ENCODE measurements at places on chromosomes 12 and 14.

DNA sequence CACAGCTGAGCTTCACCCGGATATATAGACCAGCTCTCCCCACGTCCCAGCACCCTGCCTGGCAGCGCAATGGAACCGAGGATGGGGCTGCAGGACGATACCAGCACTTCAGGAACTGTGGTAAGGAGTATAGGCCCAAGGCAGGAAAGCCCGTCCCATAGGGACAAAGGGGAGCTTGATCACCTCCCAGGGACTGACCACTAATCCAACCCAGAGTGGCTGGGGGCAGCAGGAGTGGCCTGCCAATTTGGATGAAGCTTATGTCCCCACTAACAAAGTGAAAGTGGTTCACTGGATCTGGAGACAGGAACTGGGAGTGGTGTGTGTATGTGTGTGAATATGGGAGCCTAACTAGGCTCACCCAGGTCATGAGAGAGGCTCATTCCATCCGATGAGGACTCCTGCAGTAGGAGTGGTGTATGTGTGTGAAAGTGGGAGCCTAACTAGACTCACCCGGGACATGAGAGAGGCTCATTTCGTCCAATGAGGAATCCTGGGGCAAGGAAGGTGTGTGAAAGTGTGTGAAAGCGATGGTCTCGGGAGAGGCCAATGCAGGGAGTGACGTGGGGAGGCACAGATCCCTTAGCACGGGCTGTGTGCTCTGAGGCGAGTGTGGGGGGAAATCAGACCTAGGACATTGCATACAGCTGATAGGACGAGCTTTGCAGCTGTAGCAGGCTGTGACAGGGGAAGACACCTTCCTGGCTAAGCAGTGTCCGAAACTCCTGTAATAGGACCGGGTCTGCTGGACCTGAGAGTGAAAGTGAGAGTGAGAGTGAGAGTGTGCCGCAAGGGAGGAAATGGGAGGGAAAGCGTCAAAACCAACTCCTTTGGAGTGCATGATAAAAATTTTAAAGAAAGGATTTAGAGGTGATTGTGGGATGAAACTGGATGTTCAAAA, 25.7 kb downstream of the KLRK1 start:
- DNase-seq: no peak

DNA sequence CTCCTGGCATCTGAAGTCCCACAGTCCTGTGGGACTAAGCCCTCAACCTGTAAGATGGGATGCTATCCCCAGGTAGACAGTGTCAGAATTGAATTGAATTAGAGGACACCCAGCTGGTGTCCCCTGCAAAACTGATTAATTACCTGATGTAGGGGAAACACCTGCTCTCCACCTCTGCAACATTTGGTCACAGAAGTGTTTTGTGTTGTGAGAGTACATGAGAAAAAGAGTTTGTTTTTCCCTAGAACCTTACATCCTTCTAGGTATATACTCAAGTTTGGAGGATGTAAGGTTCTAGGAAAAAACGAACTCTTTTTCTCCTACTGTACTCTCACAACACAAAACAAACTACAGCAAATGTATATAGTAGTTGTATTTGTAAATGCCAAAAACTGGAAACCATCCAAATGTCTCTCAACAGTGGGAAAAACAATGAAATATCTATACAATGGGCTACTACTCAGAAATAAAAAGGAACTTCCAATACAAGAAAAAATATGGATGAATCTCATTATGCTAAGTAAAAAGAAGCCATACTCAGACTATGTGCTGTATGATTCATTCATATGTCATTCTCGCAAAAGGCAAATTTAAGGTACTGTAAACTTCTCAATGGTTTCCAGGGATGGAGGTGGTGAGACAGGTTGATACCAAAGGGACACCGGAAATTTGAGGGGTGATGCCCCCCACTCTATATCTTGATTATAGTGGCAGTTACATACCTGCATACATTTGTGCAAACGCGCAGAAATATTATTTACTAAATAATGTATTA, 160.7 kb downstream of the MED13L start:
- DNase-seq: no peak

DNA sequence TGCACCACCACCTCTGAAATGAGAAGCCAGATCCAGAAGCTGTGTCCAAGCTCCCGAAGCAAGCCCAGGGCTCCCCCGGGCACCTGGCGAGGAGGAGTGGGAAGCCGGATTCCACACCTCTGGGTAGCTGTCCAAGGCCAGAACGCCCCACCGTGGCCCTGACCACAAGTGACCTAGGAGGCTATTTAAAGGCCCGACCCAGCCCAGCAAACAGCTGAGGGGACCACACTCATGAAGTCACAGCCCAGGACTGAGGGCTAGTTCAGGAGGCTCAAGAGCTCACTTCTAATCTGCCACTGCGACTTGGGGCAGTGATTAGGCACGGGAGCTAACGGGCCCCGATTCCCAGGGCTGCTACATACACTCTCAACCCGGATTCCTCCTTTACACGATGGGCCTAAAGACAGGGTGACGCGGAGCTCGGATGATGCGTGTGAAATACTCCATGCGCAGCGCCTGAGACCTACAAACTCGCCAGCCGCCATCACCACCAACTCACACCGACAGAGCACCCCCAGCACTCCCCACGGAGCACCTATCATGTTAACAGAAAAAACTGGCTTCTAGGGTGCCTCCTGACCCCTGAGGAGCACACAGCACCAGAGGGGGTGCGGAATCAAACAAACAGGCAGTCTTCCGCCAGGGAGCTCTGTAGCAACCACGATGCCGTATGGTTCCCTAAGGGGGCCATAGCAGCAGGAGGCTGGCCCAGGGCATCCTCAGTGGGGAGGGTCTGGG, 84.0 kb upstream of the GPR68 start:
- DNase-seq: no peak

- DNase-seq: no peak
These were observed 412 bp upstream of the TEP1 start for GRCh38 chr14:20413744-20414082.

DNA sequence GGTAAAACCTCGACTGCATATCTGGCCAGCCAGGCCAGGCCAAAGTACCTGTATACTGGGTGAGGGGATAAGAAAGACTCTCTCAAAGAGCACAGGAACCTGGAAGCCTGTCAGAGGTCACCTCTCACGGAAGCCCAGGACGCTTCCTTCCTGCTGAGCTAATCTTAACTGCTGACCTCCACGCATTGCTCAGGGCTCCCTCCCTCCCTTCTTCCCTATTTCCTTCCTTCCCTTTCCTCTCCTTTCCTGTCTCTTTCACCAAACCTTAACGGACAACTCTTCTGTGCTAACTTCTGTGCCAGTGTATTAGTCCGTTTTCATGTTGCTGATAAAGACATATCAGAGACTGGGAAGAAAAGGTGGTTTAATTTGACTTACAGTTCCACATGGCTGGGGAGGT, 14.8 kb upstream of the RNASE10 start:
- DNase-seq: no peak

DNA sequence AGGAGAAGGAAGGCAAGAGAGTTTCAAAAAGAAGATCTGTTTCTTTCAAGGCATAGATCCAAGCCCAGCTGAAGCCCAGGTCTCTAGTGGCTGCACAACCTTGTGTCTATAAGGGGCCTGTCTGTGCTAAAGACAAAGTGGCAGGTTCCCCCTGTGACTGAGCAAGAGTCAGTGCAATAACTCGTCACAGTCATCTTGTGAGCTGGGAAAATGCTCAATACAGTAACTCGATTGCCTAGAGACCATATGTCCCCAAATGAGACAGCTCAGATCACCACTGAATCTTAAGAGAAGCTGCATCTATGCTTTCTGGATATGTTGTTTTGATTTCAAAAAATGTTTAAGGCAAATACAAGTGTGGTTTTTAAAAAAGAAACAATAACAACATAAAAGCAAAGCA, 24.2 kb downstream of the ST8SIA1 start:
- no peak for DNase-seq

GRCh38 chr14:85728476-85729065, 198.6 kb downstream of the FLRT2 start:
- no peak for DNase-seq

All from stimulated activated CD4-positive, alpha-beta T cell treated with anti-CD3 and anti-CD28 coated beads, Interleukin-12 subunit alpha, Interleukin-12 subunit beta, amount 100 ng/mL, for 24 hours (primary cell).